ENCODE measurements at places on chromosomes 7 and 10.
A peak's percentile ranks its signal among the peaks of the same experiment; 100 is the strongest.

- no peak for DNase-seq
These were observed 41.1 kb downstream of the ZC3HC1 start for GRCh38 chr7:130009848-130010688.

- no peak for DNase-seq
These were observed 8.5 kb upstream of the SLC39A12 start for GRCh38 chr10:17943033-17943745.

- no peak for DNase-seq
These were observed 986.9 kb downstream of the REEP3 start for GRCh38 chr10:64508029-64508661.

- no peak for DNase-seq
These were observed 62.0 kb downstream of the KIAA1549 start for GRCh38 chr7:138919216-138919615.

DNA sequence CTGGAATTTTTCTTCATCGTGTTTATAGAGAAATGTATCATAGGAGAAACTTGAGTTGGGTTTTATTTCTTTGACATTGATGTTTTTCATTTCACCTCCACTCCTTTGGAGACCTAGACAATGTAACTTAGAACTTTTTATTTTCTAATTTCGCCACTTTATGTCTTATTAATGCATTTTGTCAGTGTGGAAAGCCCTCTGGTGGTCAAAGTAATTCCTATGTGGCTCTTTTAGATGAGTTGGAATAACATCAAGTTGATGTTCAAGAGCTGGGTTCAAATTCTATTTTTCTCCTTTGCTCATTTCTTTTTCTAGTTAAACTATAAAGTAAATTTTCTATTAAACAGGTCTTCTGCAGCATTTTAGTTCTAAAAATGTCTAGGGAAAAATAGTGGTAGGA, 478.6 kb downstream of the LRMDA start:
- DNase-seq: peak; percentile 8

- no peak for DNase-seq
These were observed 207.3 kb upstream of the POT1 start for GRCh38 chr7:125136755-125137532.

GRCh38 chr7:139699640-139700504, 77.9 kb downstream of the HIPK2 start:
- DNase-seq: no peak

DNA sequence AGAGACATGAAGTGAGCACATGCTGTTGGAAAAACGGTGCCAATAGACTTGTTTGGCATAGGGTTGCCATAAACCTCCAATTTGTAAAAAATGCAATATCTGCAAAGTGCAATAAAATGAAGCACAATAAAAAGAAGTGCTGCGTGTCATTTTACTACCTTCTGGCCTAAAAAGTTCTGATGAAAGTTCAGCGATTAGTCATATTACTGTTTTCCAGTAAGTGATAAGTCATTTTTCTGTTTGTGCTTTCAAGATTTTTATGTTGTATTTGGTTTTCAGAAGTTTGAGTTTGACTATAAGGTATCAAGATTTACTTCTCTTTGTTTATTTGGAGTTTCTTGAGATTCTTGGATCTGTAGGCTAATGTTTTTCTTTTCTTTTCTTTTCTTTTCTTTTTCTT, 16.8 kb downstream of the AOAH start:
- DNase-seq: no peak

- peak; percentile 94 for DNase-seq
These were observed 28.2 kb downstream of the SKIDA1 start for GRCh38 chr10:21497177-21497807.

DNA sequence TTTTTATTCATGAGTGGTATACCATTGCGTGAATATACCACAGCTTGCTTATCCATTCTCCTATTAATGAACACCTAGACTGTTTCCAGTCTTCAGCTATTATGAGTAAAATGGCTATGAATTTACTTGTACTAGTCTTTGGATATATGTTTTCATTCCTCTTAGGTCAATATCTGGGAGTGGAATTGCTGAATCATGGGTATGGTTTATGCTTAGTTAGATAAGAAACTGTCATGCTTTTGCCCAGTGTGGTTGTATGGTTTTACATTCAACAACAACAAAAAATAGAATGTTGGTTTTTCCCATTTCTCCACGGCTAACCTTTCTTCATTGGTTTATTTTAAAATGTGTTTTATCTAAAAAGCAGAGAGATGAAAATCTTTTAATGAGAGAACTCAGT, 308.3 kb downstream of the PHF14 start:
- no peak for DNase-seq

- DNase-seq: no peak
These were observed 55.3 kb downstream of the RASGEF1A start for GRCh38 chr10:43211431-43212042.

DNA sequence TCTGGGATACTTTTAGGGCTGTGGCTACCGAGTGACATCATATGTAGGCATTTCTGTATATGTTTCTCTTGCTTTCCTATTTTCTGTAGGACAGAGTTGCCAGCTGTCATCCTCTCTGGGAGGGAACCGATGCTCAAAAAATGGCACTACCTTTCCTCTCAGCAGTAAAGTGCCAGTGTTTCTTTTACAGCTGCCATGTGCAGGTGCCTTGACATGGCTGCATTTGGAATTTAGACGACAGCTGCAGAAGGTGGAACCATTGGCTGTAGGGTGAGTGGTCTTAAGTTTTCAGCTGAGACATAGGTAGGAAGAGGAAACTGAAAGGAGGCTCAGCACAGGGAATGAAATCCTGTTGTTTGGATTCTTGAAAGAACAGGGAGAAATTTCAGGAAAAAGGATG, 20.2 kb upstream of the RPA3 start:
- DNase-seq: no peak

- DNase-seq: peak; percentile 75
These were observed 621.3 kb upstream of the DPP6 start for GRCh38 chr7:153430931-153431330.

DNA sequence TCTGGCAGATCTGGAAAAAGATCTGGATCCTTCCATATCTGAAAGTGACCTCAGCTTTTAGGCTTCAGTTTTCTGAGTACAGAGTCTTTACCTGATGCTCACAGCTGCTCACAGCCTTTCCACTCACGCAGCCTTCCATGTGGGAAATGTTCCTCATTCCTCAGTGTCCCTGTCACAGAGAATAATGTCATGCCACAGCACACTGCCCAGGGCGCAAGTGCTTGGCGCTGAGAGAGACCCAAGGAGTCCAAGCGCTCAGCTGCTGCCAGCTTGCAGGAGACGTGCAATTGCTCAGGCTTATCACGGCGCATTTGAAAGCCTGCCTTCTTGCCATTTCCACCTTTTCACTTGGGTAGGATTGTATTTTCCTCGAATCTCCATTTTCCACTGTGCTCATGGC, 271.9 kb upstream of the MKI67 start:
- no peak for DNase-seq

DNA sequence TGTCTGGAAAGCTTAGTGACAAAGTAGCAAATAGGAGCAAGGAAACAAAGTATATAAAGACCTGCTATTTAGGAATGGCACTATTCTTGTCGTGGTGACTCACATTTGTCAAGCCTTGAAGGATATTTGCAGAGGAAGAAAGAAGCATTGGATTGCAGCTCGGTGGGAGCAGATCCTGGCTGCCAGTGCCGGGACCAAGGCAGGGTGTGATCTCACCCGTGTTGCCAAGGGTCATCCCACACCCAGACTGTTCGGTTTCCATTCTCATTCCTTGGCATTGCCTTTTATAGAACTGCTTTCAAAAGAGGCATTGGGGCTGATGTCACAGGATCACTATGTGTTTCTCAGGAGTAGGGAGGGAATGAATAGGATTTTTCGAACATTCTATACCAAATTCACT, 176.2 kb downstream of the GALNT17 start:
- DNase-seq: no peak

DNA sequence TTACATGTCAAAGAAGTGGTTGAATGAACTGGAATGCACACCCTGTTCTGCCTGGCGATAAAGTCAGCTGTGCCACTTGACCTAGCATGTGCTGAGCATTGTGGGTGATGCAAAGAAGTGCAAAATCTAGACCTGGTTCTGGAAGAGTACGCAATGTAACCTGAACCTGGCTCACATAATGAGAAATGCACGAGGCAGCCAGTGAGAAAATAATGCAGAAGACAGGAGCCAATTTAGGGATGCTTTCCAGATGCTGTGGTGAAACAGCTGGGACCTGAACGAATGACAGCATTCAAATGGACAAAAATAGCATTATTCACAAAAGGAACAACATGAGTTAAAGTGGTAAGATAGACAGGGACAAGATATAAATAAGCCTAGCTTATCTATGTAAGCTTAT, 402.6 kb downstream of the SORCS1 start:
- DNase-seq: no peak

DNA sequence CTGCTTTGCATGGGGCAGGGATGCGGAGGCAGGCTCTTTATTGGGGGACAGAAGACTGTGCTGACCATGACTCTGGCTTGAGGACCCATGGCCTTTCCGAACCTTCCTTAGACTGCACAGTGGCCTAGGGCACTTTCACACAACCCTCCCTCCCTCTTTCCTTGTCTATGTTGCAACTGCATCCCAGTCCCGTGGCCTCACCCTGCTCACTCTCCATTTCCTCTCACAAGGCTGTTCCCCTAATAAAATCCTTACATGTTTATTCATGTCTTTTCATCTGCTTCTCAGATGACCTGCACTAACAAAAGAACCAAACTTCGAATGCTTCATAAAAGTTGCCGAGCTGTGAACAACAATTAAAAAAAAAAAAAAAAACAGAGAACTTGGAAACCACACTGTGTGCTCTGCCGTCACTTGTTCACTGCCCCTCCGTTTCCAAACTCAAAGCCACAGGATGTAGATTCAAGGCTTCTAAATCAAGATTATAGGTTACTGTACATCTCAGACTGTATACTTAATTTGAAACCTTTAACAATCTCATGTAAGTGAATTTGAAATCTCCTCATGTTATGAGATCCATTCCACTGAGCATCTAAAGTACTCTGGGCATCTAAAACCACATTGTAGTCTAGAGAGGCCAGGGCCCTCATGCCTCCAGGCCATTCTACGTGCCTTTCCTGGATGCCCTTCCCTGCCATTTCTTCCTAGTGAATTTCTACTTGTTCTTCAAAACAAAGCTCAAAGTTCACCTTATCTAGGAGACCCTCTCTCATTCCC, 265.9 kb downstream of the SNX13 start:
- DNase-seq: no peak

GRCh38 chr10:11553773-11554381, 57.6 kb downstream of the USP6NL start:
- DNase-seq: no peak

- DNase-seq: no peak
These were observed 166.8 kb upstream of the MAGI2 start for GRCh38 chr7:79620291-79620690.

GRCh38 chr7:46658281-46658680, 737.2 kb upstream of the IGFBP3 start:
- no peak for DNase-seq

- DNase-seq: no peak
These were observed 13.6 kb downstream of the SVIL start for GRCh38 chr10:29621161-29621560.

- no peak for DNase-seq
These were observed 214.0 kb upstream of the KLF14 start for GRCh38 chr7:130947792-130948580.
